Cortex of kidney (tissue), 1 donor: ENCODE measurements at places on chromosomes 2 and 18.

GRCh38 chr18:75054046-75054445 is 154.9 kb downstream of the PTGR3 start:
- no peak for DNase-seq

DNA sequence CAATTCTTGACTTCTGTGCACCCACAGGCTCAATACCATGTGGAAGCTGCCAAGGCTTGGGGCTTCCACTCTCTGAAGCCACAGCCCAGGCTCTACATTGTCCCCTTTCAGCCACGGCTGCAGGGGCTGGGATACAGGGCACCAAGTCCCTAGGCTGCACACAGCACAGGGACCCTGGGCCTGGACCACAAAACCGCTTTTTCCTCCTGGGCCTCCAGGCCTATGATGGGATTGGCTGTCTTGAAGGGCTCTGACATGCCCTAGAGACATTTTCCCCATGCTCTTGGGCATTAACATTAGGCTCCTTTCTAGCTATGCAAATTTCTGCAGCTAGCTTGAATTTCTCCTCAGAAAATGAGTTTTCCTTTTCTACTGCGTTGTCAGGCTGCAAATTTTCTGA is 29.7 kb downstream of the NUP35 start:
- no peak for DNase-seq

GRCh38 chr18:72180689-72181088 is 363.5 kb downstream of the CBLN2 start:
- DNase-seq = no peak

GRCh38 chr2:96093528-96093927 is 22.8 kb downstream of the ADRA2B start:
- no peak for DNase-seq

- DNase-seq = no peak
Measured at GRCh38 chr2:134934641-134935040, 16.0 kb downstream of the CCNT2 start.
